ENCODE measurements at places on chromosomes 2 and 18.

DNA sequence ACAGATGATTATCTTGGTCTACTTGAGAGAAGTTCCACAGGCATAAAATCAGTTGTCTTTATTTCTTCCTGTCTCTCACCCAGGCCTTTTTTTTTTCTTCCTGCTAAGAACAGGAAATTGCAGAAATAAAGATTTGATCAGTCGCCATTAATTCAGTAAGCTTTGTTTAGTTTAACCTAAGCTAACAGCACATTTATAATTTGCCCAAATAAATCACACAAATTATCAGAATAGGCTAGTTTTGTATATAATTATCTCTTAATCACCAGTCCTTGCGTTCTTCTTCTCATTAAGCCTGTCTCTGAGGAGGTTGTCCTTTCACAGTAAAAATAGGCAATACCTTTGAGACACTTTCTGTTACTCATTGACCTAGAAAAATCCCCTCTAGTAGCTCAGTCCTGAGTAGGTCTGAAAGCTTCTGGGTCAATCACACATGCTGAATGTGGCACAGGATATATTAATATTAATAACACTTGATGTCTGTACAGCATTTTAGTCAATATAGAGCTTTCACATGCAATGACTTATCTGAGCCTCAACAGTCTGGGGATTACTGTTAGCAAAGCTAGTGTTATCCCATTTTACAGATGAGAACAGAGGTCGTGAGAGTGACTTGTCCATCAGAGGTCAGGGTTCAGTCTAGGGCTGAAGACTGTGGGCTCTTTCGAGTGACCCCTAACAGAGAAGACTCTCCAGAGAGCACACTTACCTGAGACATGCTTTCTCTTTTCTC is 11.2 kb upstream of the STK17B start:
- no peak for DNase-seq

DNA sequence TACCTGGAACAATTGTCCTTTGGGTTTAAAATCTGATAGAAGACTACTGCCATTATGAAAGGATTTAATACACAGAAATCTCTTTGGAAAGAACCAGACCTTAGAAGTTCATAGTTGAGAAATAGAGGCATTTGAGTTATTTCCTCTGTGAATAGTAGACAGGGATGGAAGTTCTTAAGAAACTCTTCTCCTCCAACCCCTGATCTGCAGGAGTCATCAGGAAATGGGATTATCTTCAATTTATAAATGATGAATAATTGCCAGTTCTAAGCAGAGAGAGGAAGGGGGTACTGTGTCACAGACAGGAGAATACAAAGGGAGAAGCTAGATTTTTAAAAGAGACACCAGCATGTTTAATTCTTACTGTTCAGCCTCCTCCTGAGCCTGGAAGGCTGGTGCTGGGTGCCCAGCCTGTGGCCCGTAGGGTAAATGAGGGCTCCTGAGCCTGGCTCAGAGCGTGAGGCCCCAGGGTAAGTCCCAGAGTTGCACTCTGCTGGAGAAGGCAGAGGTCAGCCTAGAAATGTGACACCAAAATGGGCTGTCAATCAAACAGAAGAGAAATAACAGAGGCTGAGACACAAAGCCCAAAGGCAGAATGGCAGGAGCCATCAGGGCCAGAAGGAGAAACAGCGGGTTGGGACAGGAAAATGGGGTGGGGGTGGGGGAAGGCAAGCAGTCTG is 58.2 kb upstream of the PKDCC start:
- DNase-seq, result no peak

DNA sequence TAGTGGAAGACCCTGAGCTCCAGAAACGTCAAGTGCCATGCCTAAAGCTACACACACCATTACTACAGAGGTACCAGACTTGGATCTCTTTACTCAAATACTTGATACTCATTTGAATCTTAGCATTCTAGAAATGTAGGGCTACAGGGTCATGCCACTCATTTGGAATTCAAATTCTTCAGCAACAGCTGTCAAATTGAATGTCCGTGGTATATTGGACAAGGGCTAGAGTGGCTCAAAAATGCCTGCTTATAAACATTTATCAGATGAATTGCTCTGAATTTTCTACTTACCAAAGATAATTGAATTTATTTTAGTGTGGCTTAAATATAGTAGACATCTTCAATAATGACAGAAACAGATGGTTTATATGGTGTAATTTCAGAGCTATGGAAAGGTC is 669.7 kb downstream of the SLC4A3 start:
- DNase-seq, result no peak

- DNase-seq, result no peak
Observed at GRCh38 chr2:71742953-71743601, 289.7 kb downstream of the DYSF start.

- DNase-seq, result no peak
Observed at GRCh38 chr18:11925800-11926481, 17.8 kb upstream of the MPPE1 start.

- no peak for DNase-seq
Observed at GRCh38 chr18:42290318-42291307, 335.6 kb downstream of the PIK3C3 start.

- no peak for DNase-seq
Observed at GRCh38 chr2:188176620-188177019, 115.1 kb upstream of the GULP1 start.
